Activated CD4-positive, alpha-beta T cell treated with anti-CD3 and anti-CD28 coated beads for 48 hours (primary cell): ENCODE measurements at places on chromosomes 5 and 9.

DNA sequence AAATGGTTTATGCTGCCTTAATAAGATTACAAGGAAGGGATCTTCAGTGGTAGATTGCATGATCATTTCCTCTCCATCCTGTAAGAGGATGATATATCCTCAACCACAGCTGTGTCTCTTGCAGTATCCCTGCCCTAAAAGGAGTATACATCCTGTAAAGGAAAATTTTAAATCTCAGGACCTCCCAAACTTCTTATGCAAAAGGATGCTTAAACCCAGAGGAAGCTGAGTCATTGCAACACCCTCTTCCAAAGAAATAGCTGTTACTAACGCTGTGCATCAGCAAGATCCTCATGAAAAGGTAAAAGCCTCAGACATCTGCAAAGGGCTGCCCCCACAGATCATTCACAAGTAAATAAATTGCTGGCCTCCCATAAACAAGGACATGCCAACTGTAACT, 599.0 kb downstream of the PRELID2 start:
- no peak for DNase-seq

GRCh38 chr9:128523199-128523925, 18.8 kb downstream of the GLE1 start:
- DNase-seq = no peak

- no peak for DNase-seq
These were observed 4.9 kb downstream of the SLC25A51 start for GRCh38 chr9:37899041-37899440.

GRCh38 chr9:137387114-137387890, 35.7 kb downstream of the EXD3 start:
- peak; percentile 47 for DNase-seq

GRCh38 chr9:105712297-105712696, 18.0 kb downstream of the TMEM38B start:
- no peak for DNase-seq

DNA sequence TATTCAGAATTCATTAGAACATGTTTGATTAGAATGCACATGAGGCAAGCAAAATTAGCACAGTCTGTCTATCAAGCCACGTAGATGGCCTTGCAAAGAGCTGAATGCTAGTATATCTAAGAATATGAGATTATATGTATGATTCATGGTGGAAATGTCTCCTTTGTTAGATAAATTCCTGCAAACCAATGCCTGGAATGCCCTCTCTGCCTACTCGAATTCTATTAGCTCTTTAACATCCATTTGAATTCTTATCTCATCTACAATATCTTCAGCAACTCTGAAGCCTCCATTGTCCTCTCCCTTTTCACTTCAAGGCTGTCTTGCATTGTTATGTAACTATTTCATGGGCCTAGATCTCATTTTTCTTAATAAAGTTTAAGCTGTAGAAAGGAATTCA, 205.5 kb downstream of the TMC1 start:
- no peak for DNase-seq

- no peak for DNase-seq
These were observed 106.1 kb downstream of the UBAP2 start for GRCh38 chr9:33942471-33943083.

- DNase-seq = no peak
These were observed 388.0 kb upstream of the IRX2 start for GRCh38 chr5:3139499-3139931.

DNA sequence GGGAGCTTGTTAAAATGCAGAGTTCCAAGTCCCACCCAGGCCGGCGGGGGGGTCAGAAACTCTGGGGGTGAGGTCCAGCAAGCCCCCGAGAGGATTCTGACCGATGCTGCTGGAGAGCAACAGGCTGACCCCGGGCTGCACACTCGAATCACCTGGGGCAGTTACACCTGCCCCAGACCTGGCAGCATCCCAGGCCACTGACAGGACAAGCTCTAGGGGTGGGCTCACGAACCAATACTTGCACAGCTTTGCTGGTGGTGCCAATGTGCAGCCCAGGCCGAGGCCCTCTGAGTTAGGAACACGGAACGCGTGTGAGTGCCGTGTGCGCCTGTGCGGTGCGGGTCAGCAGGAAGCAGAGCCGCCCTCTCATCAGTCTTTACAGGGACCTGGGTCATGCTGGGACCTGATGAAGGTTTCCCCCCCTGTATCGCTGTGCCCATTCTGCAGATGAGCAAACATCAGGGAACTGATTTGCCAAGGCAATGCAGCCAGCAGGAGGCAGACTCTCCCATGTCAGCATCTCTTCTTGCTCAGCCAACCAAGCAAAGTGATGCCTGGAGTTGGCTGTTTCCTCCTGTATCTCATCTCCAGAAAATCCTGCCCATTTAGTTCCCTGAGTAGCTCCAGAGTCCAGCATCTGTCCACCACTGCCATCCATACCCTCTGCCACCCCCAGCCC, 16.3 kb downstream of the FAM163B start:
- peak; percentile 23 for DNase-seq

- DNase-seq = no peak
These were observed 207.9 kb downstream of the CNTLN start for GRCh38 chr9:17342696-17343095.

- peak; percentile 50 for DNase-seq
These were observed 1.1 kb downstream of the CD14 start for GRCh38 chr5:140631831-140632365.
